ENCODE measurements at places on chromosomes 6 and 20.

GRCh38 chr6:110652520-110652919 lies 162.7 kb downstream of the CDK19 start:
- DNase-seq, result no peak

DNA sequence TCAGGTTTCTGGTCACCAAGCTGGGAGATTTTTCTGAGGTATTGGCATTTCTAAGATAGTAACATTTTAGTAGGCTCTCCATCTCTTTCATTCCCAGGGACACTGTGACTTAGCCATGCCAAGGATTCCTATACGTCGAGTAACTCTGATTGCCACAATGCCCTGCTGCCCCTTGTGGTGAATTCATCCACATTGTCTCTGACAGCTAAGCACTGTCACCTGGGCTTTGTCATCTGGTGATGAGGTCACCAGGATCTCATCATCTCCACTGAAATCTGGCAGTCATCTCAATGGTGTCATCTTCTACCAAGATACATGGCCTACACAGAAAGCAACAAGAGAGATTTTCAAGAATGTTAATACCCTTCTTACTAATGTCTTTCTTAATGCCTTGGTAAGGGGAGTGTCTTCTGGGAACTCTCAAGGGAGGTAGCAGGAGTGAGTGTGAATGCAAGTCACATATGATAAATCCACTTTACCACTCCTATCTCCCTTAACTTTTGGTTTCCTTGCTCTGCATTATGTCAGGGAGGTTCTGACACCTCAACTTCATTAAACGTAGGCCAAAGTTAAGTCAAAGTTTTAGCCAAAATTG lies 246.7 kb downstream of the CD109 start:
- peak; percentile 14 for DNase-seq

DNA sequence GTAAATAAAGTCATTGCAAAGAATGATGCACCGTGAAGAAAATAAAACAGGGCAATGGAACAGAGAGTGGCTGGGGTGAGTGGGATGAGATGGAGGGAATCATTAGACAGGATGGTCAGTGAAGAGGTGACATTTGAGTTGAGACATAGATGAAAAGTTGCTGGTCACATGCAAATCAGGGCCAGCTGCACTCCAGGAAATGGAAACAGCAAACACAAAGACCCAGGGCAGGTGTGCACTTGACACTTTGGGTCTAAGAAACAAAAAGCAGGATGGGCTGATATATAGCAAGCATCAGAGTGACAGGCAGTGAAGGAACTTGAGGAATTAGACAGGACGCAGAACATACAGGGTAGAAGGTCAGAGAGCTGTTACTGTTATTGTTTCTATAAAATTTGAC lies 171.5 kb upstream of the RIPOR2 start:
- DNase-seq, result no peak

DNA sequence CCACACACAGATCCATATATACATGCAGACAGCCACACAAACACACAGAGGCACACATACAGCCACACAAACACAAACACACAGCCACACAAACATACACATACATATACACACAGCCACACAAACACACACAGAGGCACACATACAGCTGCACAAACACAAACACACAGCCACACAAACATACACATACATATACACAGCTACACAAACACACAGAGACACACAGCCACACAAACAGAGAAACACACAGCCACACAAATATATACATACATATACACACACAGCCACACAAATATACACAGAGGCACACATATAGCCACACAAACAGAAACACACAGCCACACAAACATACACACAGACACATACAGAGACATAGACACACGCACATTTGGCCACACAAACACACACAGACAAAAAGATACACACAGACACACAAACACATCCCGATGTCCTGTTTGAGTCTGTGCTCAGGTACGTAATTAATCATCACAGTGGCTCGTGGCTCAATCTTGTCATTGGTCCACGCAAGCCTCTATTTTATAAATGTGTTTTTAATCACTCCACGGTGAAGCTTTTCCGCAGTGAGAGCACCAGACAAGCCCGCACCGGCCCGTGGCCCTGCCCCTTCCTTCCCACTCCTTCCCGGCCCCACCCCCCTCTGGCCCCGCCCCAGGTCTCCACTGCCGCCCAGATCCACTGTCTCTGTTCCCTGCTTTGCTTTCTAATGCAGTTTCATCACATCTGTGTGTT lies 135.3 kb downstream of the CDH4 start:
- no peak for DNase-seq

- no peak for DNase-seq
These were observed 70.2 kb downstream of the HS3ST5 start for GRCh38 chr6:114272582-114272981.

- no peak for DNase-seq
These were observed 32.8 kb upstream of the SIRPB2 start for GRCh38 chr20:1524004-1524403.

GRCh38 chr6:99607416-99608036 lies 893 bp downstream of the PRDM13 start:
- DNase-seq, result no peak

DNA sequence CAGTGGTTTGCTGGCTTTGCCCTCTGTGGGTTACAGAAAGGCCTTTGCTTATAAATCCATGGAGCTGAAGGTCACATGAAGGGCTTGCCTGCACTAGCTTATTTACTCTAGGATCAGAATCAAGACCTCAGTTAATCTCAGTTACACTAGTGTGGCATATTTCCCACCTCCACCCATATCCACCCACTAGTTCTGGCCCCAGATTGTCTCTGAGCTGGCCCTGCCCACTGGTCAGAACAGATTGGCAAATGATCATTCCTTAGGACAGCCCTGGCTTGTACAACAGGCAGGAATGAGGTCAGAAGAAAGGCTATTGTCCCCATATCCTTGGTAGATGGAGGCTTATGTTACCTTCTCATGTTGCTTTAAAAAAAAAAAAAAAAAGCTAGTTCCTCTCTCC lies 33.3 kb upstream of the SASH1 start:
- no peak for DNase-seq

GRCh38 chr6:135891710-135892109 lies 40.2 kb downstream of the PDE7B start:
- no peak for DNase-seq

GRCh38 chr20:19701429-19701828 lies 56.6 kb upstream of the RIN2 start:
- no peak for DNase-seq

DNA sequence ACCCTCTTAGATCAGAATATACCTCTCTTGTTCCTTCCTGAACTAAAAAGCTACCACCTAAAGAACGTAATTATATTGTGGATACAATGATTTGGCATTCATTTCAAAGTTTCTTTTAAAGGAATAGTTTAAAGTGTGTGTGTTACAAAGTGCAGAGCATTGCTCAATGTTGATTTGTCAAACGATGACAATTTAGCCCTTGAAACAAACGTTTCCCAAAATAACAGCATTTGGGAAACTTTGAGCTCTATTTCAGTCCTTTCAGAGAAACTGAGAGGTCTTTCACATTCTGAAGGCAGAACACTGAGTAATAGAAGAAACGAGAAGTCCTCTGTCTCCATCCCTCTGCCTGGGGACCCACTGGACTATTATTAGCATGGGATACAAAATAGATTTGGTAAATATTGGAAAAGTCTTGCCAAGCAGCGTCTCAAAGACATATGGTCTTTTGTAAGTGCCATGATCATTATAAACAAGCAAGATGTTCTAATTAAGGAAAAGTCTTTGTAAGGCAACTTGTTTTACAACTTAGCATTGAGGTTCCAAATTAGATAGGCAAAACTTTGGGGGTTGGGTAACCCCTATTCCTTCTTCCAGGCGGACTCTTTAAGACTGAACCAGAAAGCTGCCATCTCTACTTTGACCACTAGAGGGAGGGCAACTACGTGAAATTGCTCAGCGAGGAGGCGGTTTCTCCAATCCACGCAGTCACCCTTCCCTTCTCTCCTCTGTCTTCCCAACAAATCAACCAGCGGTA lies 208.8 kb downstream of the RNF144B start:
- peak; percentile 47 for DNase-seq
